T-helper 2 cell (primary cell): ENCODE measurements at places on chromosomes 5 and 9.

- DNase-seq = no peak
Observed at GRCh38 chr9:106621313-106622163, 241.4 kb upstream of the ZNF462 start.

DNA sequence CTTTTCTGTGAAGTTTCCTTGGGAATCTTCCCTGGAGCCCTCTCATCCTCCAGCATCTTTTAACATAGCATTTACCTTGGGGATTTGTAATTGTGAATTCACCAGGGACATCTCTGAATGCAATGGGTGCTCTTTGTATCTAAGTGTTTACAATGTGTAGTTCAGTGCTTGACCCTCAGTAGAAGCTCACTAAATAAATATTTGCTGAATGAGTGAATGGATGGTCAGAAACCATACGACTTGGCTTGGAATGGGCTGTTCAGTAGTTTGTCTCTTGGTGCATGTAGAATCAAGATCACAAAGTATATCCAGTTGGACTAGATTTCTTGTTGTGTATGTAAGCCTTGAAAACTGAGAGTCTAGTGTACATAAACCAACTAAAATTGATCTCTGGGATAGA is 81.8 kb upstream of the MEF2C start:
- no peak for DNase-seq

GRCh38 chr9:85007748-85008147 is 338.2 kb downstream of the NTRK2 start:
- DNase-seq = no peak

GRCh38 chr9:93004561-93004960 is 53.9 kb upstream of the SUSD3 start:
- DNase-seq = no peak

DNA sequence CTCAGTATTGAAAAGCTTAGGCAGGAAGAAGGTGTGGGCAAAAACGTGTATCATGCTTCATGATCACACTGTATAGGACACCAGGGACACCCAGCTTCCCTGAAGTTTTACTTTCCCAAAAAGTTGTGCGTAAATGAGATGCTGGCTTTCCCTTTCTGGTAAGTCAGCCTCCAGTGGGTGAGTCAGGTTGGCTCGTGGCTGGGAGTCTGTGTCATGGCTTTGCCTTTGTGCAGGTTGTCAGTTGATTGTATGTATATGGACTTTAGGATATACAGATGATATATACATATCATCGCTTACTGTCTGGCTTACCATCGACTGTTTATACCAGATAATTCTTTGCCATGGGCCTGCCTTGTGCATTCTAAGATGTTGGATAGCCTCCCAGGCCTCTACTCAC is 34.2 kb downstream of the ADRB2 start:
- no peak for DNase-seq

DNA sequence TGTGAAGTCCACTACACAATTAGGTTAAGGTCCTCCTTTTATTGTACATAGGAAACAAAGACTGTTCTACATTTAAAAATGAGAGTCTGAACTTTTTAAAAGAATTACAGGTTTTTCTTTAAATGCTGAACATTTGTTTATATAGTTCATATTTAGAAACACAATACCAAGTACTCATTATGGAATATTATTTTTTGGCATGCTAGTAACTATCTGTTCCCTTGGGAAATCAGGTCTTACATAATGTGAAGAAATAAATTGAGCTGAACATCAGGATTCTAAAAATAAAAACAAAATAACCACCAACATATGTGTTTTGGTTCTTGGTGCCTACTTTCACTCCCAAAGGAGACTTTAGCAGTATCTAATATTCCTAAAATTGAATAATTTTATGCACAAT is 230.5 kb upstream of the IZUMO3 start:
- DNase-seq = no peak

- no peak for DNase-seq
Observed at GRCh38 chr9:110432253-110432652, 94.6 kb upstream of the TXNDC8 start.

DNA sequence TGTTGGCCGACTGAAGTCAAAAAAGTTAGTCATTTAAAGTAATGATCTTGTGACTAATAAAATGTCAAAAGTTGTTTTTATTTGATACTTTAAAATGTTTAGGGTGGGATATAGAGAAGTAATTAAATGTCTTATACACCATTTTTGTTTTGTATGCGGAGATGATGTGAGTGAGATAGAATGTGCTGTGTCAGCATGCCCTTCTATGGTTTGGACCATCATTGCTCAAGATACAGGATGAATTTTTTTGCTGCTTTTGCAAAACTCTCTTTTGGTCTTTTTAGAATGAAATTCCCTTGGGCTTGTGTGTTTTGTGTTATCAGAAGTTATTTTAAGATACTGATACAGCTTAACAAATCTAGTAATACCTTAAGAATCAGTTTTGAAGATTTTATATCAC is 12.5 kb downstream of the SRFBP1 start:
- DNase-seq = no peak

GRCh38 chr5:154197801-154198491 is 7.4 kb downstream of the GALNT10 start:
- DNase-seq = peak; percentile 25

GRCh38 chr9:135883410-135884089 is 23.8 kb downstream of the CAMSAP1 start:
- no peak for DNase-seq

DNA sequence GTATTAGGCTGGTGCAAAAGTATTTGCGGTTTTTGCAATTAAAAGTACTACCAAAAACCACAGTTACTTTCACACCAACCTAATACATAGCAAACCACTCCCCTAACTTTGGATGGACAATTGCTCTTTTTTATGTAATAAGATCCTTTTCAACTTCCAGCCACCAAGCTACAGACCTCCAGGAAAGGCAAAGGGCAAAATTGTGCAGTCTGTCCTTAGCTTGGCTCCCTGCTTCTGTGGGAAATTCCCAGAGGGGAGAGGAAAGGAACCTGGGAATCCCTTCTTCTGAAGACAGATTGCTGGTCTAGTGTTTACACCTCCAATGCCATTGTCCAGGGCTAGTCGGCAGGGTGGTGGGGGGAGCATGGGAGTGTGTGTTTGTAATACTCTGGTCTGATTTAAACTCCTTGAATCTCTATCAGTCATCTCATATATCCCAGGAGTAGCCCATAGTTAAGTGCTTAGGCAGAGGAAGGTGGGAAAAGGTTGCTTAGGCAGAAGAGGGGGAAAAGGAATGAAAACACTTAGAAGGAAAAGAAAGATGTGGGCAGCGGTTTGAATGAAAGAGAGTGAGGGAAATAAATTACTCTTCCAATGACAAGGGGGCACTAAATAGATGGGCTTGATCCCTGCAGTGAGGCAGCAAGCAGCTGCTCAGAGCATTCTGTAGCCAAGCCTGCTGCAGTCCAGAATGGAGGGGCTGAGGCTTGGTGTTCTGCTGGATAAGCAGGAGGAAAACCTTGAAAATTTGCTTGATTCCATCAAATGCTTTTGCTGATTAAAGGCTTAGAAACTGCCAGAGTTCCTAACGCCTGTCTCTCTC is 86.9 kb upstream of the MAP1B start:
- no peak for DNase-seq

DNA sequence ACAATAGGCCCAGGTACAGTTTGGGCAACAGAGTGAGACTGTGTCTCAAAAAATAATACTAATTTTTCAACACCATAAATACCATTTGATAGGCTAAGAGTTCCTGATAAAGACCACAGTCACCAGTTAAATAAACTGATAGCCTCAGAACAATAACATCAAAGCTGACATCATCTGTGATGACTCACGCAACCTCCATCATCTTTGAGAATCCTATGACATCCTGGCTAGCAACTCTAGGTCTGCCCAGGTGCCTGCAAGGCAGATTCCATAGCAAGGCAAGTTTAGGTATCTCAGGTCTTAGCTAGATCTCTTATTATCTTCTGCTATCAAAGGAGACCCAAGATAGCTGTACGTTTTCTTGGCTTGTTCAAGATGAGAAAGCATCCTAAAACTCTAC is 30.5 kb upstream of the UBAP2 start:
- DNase-seq = no peak

DNA sequence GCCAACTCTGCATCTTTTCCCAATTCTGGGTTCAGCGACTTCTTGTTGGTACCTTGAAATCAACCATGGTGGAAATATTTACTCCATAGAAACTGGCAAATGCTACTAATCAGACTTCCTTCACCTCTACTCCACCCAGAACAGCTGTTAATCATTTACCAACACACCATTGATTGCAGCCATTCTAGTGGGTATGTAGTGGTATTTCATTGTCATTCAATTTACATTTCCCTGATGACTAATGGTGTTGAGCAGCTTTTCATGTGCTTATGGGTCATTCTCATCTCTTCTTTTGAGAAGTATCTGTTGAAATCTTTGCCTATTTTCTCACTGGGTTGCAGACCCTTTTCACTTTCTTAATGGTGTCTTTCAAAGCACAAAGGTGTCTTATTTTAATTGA is 122.4 kb upstream of the MSX2 start:
- DNase-seq = no peak

DNA sequence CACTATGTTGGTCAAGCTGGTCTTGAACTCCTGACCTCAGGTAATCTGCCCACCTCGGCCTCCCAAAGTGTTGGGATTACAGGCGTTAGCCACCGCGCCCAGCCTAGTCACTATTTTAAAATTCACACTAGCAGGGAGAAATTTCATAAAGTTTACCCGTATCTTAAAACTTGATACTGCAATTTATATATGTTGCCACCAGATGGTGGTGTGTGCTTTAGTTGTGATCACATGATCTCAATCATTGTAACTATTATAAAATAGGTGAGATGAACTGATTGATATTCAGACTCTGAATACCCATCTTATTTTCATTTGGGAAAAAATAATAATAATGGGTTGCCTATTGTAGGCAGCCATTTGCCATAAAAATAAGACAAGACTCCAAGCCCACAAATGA is 1330.4 kb upstream of the WWC1 start:
- no peak for DNase-seq

DNA sequence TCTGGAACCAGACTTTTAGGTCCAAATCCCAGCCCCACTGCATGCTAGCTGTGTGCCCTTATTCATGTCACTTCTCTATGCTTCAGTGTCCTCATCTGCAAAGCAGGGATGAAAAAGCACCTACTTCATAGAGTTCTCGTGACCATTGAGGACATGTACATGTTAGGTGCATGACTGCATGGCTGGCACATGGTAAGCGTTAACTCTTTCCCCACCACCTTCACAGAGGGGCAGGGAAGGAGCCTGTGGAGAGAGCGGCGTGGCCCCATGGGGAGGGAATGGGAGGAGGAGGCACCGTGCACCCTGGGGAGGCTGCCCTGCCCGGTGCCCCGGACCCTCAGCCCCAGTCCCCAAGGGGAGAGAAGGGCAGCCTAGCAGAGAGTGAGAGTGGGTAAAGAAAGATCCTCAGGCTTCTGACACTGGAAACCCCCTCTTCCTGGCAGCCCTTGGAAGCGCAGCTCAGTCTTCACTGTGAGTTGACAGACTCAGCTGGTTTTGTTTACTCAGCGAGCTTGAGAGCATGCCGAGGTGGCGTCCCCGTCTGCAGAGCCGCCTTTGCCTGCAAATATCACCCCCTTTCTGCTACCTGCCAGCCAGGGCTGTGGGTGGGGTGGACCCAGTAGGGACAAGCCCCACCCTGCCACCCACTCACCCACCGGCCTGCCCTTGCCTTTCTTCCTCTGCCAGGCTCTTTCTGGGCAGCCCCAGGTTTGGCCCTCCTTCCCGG is 10.6 kb upstream of the ANGPTL2 start:
- no peak for DNase-seq

- DNase-seq = no peak
Observed at GRCh38 chr5:90345684-90346083, 63.9 kb downstream of the CETN3 start.
